Stimulated activated naive B cell treated with anti-CD40 and anti-IgM and Interleukin-4, amounts not matched to agents 10 μg/mL and 1 μg/mL and 100 μg/mL, for 72 hours (primary cell): ENCODE measurements at places on chromosomes 6 and 20.

- no peak for DNase-seq
Measured at GRCh38 chr6:42453654-42454427, 2.1 kb upstream of the TRERF1 start.

GRCh38 chr20:6341491-6341890 lies 218.7 kb upstream of the FERMT1 start:
- DNase-seq: no peak

DNA sequence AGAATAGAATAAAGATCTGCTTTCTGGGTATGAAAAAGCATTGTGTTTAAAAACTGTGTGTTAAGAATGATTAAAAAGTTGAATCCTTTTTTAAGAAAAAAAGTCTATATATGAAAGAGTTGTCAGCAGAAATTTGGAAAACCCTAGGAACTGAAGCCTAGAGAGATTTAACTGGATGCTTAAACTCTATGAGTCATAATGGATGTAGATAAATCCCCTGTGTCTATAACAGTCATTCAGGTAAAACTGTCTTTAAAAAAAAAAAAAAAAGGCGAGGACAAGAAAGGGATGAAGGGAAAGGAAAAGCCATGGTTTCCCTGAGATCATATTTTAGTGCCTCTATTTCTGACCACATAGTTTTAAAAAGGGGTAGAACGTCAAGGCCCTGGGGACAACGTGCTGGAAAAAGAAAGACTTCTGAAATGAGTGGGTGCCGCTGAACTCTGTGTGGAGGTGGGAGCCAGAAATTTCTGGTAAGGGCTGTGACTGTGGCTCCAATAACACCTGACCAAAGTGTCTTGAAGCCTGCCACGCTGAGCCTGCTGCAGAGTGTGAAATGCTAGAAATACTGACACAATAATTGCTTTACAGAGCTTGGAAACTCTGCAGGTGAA lies 302.6 kb upstream of the ARID1B start:
- peak; percentile 3 for DNase-seq

DNA sequence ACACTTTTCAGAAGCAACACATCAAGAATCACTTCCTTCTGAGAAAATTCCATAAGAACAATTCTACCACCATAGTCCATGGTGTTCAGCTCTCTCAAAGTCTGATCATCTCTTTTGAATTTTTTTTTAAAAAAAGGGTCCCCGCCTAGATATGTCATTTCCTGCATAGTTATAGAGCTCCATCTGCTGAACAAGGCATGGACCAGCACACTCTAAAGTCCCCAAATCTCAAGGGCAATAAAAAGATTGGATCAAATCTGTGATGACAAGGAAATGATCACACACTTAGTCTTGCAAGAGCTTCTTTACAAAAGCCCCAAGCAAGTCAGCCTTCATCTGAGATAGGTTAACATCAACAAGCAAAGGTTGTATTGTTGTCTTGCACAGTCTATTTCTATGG lies 100.7 kb upstream of the STMND1 start:
- no peak for DNase-seq

GRCh38 chr6:99189823-99190721 lies 159.4 kb downstream of the FAXC start:
- no peak for DNase-seq

GRCh38 chr6:10837009-10837621 lies 1.2 kb downstream of the MAK start:
- no peak for DNase-seq

DNA sequence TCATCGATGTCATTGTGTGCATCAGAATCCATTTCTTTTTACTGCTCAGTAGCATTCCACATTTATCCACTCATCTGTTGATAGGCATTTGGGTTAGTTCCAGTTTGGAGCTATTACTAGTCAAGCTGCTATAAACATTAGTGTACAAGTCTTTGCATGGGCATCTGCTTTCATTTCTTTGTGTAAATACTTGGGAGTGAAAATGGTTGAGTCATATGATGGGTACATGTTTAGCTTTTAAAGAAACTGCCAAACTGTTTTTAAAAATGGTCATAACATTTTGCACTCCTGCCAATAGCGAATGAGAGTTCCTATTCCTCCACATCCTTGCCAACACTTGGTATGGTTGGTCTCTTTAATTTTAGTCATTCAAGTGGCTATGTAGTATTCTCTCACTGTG lies 21.2 kb upstream of the SLC22A2 start:
- no peak for DNase-seq

- DNase-seq: no peak
Measured at GRCh38 chr6:163253556-163254213, 160.8 kb upstream of the QKI start.

- no peak for DNase-seq
Measured at GRCh38 chr6:54299542-54300269, 8.5 kb upstream of the TINAG start.

DNA sequence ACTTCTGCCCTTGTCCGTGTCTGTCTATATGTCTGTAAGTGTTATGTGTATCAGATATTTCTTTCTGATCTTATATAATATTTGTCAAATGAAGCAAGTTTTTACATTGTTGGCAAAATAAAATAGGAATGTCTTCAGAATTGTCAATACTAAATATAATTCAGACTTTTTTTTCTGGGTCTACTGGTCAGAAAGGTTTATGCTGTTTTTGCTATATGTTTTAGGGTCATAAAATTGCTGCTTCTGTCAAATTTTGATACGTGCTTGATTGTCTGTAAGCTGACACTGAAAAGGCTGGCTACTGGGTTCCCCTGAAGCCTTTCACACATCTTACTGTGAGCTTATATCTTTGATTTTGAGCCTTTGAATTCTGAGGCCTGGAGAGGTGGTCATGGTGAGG lies 20.1 kb downstream of the LGSN start:
- no peak for DNase-seq

- DNase-seq: no peak
Measured at GRCh38 chr6:11416936-11417576, 120.5 kb upstream of the TMEM170B start.

- DNase-seq: no peak
Measured at GRCh38 chr20:2280082-2280481, 15.7 kb upstream of the TGM3 start.

DNA sequence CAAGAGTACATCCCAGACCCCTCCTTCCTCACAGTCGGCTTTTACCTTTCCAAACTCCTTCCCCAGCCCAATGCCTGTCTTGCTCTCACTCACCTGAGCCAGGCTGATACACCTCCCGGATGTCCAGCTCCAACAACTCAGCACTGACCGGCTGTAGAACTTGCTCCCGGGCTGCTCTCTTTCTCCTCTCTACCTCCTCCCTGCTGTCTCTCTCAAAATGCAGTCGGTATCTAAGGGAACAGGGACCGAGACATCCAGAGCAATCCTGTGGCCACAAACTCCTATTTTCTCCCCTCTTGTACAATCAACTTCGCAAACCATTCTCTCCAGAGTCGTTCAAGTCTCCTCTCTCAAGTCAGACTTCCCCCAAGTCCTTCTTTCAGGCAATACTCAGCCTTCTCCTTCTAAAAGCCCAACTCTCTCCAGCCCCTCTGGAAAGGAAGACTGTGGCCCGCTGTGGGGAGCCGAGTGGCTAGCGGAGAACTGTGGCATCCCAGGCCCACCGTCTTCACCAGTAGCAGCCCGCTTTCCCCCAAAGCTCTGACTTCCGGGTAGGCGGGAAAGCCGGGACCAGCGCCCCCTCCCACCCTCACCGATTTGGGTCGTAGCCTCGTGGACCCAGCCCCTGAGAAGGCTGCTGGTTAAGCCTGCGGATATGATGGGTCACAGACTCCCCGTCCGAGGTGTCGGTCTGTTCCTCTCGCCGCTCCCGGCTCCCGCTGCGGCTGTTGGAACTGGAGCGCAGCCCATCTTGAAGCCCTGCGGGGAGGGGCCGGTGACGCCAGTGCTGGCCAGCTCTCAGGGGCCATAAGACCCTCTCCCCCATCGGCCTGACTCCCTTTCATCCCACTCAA lies 1.1 kb downstream of the GNL1 start:
- peak; percentile 20 for DNase-seq

DNA sequence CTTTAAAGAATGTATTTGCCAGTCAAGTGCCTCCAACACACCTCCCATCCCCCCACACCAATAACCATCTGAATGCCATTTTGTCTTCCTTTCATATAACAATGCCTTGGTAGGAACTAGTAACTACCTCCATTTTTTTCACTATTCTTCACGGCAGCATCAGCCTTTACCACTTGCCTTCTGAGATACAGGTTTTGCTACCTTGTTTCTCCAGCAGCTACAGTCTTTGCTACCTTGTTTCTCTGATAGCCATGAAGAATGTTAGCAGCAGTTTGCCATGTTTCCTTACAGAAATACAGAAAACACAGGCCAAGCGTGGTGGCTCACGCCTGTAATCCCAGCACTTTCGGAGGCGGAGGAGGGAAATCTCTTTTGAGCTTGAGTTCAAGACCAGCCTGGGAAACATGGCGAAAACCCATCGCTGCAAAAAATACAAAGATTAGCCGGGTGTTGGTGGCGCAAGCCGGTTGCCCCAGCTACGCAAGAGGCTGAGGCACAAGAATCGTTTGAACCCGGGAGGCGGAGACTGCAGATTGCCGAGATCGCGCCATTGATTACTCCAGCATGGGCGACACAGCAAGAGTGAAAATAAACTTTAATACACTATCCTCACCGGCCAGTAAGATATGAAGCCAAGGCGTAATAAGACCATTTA lies 100.9 kb downstream of the HFE start:
- no peak for DNase-seq
